NCI-H1092 (cell line): ENCODE measurements at places on chromosomes 6 and 20.

GRCh38 chr6:111794300-111794699, 79.0 kb downstream of the FYN start:
- DNase-seq: no peak

GRCh38 chr6:80143419-80143937, 37.0 kb downstream of the BCKDHB start:
- DNase-seq: no peak

GRCh38 chr6:14882394-14883026, 363.4 kb upstream of the JARID2 start:
- DNase-seq: no peak

- no peak for DNase-seq
Observed at GRCh38 chr20:58480551-58481336, 34.5 kb downstream of the APCDD1L start.

DNA sequence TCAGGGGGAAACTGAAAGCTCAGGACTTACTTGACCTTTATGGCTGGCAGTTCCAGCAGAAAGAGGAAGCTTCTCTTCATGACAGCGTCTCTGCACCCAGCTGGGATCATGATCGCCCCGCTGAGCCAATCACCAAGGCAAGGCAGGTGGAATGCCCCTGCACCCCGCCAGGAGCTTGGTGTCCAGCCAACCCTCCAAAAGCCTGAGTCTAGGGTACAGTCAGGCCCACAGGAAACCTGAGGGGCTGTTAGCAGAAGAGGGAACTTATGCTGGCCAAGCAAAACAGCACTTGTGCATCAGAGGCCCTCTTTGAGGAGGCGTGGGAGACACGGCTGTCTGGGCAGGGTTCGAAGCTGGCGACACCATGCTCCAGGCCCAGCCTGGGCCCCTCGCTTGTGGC, 188.3 kb upstream of the GMDS start:
- no peak for DNase-seq

DNA sequence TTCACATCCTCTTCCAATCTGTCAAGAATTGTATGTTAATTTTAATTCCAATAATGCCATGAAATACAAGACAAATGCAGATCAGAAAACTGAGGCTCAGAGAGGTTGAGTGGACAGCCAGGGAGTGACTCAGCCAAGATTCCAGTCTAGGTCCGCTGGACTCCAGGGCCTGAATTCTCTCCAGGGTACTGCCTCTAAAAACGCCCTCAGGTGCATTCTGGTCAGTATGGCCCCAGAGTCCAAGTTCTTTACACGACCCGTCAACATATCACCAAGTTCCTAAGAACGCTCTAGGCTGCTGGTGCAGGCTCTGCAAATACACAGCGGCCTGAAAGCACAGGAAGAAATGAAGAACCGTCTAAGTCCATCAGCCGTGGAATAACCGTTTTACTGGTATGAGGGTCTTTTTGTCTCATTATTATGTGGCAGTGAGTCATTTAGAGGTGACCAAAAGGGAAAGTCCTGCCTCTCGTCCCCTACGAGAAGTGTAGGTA, 709 bp upstream of the ASXL1 start:
- no peak for DNase-seq

GRCh38 chr6:133546098-133546497, 304.9 kb downstream of the EYA4 start:
- DNase-seq: no peak

DNA sequence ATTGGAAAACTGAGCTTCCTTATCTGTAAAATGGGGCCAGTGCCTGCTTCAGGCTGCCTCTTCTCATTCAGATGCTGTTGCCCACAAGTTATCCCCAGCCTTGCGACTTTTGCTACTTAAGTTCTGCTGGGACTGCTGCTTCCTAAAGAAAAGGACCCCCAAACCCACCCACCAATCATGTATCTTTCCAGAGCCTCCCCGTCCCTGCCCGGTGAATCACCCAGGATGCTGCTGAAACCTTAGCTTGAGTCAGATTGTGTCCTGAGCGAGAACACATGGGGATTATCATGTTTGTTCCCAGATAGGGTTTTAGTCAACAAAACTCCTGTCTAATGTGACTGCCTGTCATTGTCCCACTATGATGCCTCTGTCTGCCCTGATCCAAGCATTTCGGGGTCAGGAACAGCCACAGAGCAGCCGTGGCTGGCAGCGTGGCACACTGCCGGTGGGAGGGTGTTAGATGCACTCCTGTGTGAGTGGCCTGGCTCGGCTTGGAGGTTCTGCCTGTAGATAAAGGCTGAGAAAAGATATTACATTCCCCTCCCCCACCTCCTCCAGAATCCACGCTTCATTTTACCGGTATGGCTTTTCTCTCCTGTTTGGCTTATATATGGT, 79.9 kb downstream of the TOX2 start:
- DNase-seq: no peak

GRCh38 chr6:32980488-32981038, 12.2 kb downstream of the BRD2 start:
- no peak for DNase-seq

DNA sequence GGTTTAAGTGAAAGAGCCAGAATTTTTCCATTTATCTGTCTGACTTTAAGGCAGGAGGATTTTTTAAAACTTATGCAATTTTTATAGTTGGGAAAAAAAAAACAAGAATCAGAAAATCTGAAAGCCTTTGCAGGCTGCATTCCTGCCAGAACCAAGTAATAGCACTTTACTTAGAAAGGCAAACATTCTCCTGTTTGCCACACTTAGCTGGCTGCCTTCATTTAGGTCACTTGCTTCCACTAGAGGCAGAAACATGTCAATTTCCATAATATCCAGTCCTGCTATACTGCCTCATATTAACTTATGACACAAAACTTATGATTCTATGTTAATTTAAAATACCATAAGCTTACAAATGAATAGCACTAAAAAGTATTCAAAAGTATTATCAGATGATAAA, 425.8 kb downstream of the FRK start:
- no peak for DNase-seq

DNA sequence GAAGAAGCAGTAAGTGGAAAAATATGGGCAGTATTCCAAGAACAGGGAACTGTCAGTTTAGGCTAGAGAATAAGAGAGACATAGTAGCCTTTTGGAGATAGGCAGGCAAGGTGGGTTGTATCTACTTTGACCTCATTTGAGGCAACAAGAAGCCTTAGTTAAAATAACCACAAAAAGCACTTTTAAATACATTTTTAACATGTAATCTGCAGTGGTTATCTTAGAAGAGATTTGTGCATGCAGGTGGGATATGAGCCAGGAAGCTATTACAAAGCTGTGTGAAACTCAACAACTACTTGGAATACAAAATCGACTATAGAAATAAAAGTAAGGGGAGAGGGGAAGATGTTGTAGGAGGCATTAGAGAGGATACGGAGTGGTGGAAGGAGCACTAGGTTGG, 143.7 kb upstream of the MCHR2 start:
- DNase-seq: no peak

DNA sequence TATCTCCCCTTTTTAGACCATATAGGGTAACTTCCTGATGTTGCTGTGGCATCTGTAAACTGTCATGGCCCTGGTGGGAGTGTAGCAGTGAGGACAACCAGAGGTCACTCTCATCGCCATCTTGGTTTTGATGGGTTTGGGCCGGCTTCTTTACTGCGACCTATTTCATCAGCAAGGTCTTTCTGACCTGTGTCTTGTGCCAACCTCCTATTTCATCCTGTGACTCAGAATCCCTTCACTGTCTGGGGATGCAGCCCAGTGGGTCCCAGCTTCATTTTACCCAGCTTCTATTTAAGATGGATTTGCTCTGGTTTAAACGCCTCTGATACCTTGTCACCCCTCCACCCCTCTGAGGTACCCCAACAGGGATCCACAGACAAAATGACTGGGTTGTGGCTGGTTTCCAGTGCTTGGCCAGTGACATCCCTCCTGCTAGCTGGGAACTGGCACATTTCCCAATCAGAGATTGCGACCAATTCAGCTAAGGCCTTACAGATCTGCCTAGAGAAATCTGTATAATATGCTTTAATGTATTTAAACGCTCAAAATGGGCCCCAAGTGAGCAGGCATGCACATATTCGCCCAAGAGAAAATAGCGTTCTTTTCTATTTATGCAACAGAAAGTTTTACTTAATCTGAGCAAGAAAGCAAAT, 315.6 kb upstream of the QKI start:
- DNase-seq: no peak

- DNase-seq: no peak
Observed at GRCh38 chr6:154252678-154253077, 103.9 kb downstream of the IPCEF1 start.

DNA sequence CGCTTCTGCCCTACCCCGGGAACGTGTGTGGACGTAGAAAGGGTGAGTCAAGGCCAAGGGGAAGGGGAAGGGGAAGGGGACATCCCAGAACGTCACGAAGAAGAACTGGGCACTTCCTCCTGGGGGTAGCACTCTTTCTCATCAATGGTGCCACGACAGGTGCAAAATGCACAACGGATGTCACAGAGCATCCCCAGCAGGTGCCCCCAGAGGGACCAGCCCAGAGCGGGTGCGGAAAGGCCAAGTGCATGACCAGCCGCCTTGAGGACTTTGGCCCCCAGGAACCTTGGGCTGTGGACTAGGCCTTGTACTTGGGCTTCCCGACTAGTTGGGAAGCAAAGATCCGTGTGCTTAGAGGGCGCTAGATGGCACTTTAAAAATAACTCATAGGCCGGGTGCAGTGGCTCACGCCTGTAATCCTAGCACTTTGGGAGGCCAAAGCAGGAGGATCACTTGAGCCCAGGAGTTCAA, 12.1 kb upstream of the SRC start:
- DNase-seq: no peak

DNA sequence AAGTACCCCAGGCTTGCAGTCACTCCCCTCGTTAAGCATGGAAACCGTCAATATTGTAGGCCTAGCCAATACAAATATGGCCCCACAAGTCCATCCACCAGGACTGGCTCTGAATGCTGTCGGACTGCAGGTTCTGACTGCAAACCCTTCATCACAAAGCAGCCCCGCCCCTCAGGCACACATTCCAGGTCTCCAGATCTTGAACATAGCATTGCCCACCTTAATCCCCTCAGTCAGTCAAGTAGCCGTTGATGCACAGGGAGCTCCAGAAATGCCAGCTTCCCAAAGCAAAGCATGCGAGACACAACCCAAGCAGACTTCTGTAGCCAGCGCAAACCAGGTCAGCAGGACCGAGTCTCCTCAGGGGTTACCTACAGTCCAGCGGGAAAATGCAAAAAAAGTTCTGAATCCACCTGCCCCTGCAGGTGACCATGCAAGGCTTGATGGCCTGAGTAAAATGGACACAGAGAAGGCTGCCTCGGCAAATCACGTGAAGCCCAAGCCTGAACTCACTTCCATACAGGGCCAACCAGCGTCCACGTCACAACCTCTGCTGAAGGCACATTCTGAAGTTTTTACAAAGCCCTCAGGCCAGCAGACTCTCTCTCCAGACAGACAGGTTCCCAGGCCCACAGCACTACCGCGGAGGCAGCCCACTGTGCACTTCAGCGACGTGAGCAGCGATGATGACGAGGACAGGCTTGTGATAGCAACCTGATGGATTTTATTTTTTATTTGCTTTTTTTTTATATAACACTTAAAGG, 126.2 kb upstream of the EDN1 start:
- DNase-seq: no peak

GRCh38 chr6:147135211-147135681, 69.0 kb upstream of the STXBP5 start:
- DNase-seq: no peak

GRCh38 chr6:22334778-22335177, 37.9 kb upstream of the PRL start:
- no peak for DNase-seq
